ENCODE measurements at places on chromosomes 2 and 18. TPM values are rescaled to one million over a fixed set of nuclear protein-coding genes. Genes with fewer than 3 reads are reported as not detected.

DNA sequence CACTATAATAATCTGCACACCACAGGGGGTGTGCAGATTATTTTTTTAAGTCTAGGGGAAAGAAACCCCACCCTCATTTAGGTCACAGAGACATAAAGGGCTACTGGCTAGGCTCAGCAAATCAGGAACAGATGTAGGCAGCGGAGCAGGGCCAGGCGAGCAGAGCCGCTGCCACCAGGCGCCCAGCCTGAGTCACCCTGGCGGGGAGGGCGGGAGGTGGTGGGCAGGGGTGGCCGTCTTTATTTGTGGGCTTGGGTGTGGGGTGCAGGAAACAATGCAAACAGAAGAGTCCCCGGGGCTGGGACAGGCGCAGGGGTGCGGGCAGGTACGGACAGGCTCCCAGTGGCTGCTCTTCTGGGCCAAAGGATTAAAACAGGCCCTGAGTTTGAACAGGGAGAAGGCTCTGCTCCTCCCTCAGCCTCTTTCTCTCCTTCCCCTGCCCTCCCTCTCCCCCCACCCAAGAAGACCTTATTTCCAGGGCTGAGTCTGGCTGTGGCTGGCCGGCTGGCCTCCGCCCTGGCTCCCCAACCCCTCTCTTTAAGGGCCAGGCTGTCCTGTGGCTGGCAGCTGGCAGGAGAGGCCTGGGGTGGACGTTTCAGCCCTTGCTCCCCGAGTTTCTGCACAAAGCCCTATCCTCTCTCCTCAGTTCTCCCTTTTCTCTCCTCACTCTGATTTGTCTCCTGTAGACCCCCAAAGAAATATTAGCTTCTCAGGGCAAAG, 142.9 kb upstream of the SMAD2 start:
- H3K27ac ChIP-seq: peak overlapping the region; percentile 5
- H3K4me3 ChIP-seq: no peak overlapping the region
- no peaks in the 10 kb centered on the region for H3K36me3 ChIP-seq
- DNase-seq: no peak
- no peaks in the 10 kb centered on the region for H3K27me3 ChIP-seq
- no peaks in the 10 kb centered on the region for H3K4me1 ChIP-seq

- H3K4me3 ChIP-seq: no peak overlapping the region
- H3K27ac ChIP-seq: no peak overlapping the region
- H3K4me1 ChIP-seq: no peaks in the 10 kb centered on the region
- no peaks in the 10 kb centered on the region for H3K27me3 ChIP-seq
- no peak for DNase-seq
- no peaks in the 10 kb centered on the region for H3K36me3 ChIP-seq
Measured at GRCh38 chr2:191910518-191910917, 63.6 kb upstream of the CAVIN2 start.

GRCh38 chr2:222959358-222959757, 92.6 kb upstream of the KCNE4 start:
- no peaks in the 10 kb centered on the region for H3K4me1 ChIP-seq
- no peak overlapping the region for H3K27ac ChIP-seq
- no peak overlapping the region for H3K4me3 ChIP-seq

The MC4R gene
- 0.19 TPM for total RNA-seq

The CD8B2 gene
- total RNA-seq: 0.09 TPM

Measured in kidney (tissue), 22 donors.